ENCODE measurements at places on chromosomes 2 and 18. TPM values are rescaled to one million over a fixed set of nuclear protein-coding genes. Genes with fewer than 3 reads are reported as not detected.

Gene RASGRP3
- total RNA-seq = 49.4 TPM

Gene GALR1
- total RNA-seq = 0.08 TPM

Gene ACMSD
- not detected for total RNA-seq

Gene PUS10
- total RNA-seq = 3.3 TPM

Gene MSGN1
- not detected for total RNA-seq

Gene KIAA2012
- total RNA-seq = not detected

Gene REG3A
- total RNA-seq = not detected

Gene ECEL1
- 0.27 TPM for total RNA-seq

Gene YES1
- 26.2 TPM for total RNA-seq

Gene KCNS3
- 3.7 TPM for total RNA-seq

Gene SLC40A1
- total RNA-seq = 30.3 TPM

Gene DYNAP
- total RNA-seq = not detected

Gene MC4R
- total RNA-seq = not detected

Gene GRHL1
- total RNA-seq = 1.1 TPM

Gene SCN7A
- total RNA-seq = 13.0 TPM

Gene MYL12A
- total RNA-seq = 4,186 TPM

Gene DNAJC5G
- 1.6 TPM for total RNA-seq

Gene RND3
- 46.9 TPM for total RNA-seq

Gene CBLN2
- total RNA-seq = not detected

Gene CPO
- total RNA-seq = not detected

GRCh38 chr18:58887613-58887963 is 22.9 kb downstream of the ZNF532 start:
- peak; percentile 82 for DNase-seq

GRCh38 chr2:10233131-10234012 is 69.3 kb upstream of the HPCAL1 start:
- no peak for DNase-seq

DNA sequence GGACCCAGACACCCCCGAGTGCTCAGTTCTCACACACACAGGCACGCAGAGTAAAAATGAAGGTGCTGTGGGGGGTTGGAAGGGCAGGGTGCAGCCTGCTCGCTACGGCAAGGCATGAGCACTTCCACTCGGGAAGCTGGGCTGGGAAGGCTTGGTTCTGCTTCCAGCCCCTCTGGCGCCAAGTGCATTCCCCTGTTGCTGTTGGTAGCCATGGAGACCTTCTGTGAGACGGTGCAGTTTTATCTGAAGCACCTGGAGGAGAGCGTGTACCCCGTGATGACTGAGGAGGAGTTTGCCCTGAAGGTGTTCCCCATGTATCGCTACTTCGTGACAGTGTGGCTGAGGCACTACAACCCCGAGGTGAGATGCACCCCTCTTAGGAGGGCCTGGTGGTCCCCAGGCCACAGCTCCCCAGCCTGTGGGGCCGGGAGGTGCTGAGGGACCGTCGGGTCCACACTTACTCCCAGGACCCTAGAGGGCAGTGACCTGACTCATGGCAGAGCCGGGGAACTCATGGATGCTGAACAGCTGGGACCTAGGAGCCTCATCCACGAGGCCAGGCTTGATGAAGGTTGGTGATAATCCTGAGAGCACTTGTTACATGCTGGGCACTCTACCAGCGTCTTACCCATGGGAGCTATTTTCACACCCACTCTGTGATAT is 15.5 kb downstream of the MROH2A start:
- DNase-seq = no peak

GRCh38 chr18:13480571-13481255 is 245.6 kb downstream of the FAM210A start:
- no peak for DNase-seq

- no peak for DNase-seq
Measured at GRCh38 chr2:75560768-75561565, at the start of gene EVA1A. Gene EVA1A, minus strand, starts transcription at chr2:75560939. Its CDS starts 42,799 bp downstream, at chr2:75518140.

GRCh38 chr2:201118121-201118960 is 2.4 kb downstream of the CFLAR start:
- peak; percentile 95 for DNase-seq

- peak; percentile 84 for DNase-seq
Measured at GRCh38 chr2:105398336-105399206, at the start of gene FHL2. Gene FHL2, minus strand, starts transcription at chr2:105399051. Its CDS starts 12,535 bp downstream, at chr2:105386516.

GRCh38 chr2:139495851-139496250 is 715.7 kb upstream of the NXPH2 start:
- no peak for DNase-seq

- DNase-seq = no peak
Measured at GRCh38 chr18:54327818-54328217, 29.8 kb downstream of the STARD6 start.

- DNase-seq = no peak
Measured at GRCh38 chr2:19299522-19299921, 58.9 kb downstream of the OSR1 start.

DNA sequence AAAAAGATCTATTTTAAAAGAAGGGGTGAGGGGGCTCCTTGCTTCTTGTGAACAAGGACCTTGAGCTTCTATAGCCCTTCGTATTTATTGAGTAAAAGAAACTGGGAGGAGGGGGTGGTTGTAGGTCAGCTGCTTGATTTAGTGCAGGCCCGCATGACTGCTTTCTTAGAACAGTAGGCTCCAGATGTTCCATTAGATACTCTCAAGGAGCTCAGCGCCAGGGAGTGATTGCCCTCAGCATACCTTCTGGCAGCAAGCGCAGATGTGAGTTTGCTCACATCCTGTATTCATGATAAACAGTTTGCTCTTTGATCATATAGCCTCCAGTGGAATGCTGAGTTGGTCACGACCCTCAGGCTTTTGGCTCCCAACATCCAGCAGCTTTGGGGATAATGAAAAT is 108.9 kb upstream of the XPO1 start:
- peak; percentile 33 for DNase-seq

DNA sequence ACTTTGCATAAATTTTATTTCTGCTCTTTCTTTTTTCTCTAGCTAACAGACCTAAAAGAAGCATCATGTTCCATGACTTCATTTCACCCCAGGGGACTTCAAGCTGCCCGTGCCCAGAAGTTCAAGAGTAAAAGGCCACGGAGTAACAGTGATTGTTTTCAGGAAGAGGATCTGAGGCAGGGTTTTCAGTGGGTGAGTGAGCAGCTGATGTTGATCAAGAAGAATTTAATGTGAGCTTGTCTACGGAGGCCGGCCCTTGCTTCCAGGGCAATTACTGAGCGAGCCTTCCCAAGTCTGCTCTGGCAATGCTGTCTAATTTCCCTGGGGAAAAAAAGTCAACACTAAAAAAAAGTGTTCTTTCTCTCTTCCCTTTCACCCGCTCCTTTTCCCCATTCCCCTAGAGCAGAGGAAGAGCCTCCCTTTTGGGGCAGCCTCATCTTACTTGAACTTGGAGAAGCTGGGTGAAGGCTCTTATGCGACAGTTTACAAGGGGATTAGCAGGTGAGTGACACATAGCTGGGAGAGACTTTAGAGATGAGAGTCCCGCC is 1.2 kb downstream of the CDK15 start:
- no peak for DNase-seq

GRCh38 chr2:232038251-232038880 is 76.9 kb downstream of the DIS3L2 start:
- DNase-seq = no peak

GRCh38 chr2:202848813-202849212 is 22.8 kb downstream of the ICA1L start:
- no peak for DNase-seq

- no peak for DNase-seq
Measured at GRCh38 chr2:892892-893291, 57.8 kb upstream of the SNTG2 start.

- no peak for DNase-seq
Measured at GRCh38 chr2:44801289-44801840, 140.1 kb upstream of the SIX3 start.

DNA sequence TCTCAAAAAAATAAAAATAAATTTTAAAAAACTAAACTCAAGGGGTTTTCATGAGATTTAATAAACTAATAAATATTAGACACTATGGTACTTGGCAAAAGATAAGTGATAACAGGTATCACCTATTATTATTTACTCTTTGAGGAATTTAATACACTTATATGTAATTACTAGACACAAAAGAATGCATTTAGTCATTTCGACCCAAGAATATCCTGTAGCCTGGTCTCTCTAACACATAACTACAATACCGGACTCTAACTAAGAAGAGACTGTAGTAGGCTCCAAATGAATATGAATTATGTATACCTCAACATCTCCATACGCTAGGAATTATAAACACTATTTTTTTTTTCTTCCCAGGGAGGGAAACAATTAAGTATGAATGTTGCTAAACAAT is 850.7 kb downstream of the CPS1 start:
- no peak for DNase-seq

DNA sequence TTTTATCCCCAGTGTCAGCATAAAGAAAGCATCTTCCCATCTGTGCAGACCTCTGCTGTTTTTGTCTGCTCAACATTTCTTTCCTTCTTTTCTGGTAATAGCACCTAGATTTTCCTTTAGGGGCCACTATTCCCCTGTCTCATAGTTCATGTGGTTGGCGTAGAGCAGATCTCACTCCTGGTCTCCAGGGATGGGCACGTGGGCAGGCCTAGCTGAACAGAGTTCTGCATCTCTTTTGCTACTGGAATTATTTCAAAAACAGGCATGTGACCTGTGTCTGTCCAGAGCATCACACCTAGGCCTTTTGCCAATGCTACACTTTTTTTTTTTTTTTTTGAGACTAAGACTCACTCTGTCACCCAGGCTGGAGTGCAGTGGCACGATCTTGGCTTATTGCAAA is 17.7 kb upstream of the ICOS start:
- no peak for DNase-seq

DNA sequence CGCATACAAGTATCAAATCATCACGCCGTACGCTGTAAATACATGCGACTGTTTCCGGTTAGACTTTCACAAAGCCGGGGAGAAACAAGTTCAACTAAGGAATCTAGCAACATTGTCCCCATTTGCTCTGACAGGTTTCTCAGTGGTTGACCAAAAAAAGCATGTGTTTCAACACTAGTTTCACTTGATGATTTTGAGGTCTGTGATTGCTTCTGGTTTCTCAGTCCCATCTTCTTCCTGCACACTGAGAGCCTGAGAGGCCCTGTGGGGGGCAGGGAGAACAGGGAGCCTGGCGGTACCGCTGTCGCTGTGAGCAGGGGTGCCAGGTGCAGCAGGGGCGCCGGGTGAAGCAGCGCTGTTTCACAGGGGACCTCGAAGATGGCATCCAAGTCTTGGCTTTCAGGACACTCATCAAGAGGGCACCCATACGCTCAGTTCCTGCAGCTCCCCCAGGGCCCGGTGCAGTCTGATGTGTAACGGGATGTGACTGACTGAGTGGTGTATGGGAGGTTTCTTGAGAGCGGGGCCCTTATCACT is 270.9 kb downstream of the TWIST2 start:
- DNase-seq = no peak

- DNase-seq = no peak
Measured at GRCh38 chr2:31258351-31258750, 24.4 kb downstream of the EHD3 start.

- no peak for DNase-seq
Measured at GRCh38 chr2:79159030-79159429, 523 bp downstream of the REG3A start.

GRCh38 chr2:443741-444140 is 155.8 kb upstream of the ALKAL2 start:
- no peak for DNase-seq

GRCh38 chr18:57518533-57518932 is 68.0 kb downstream of the FECH start:
- DNase-seq = no peak

- DNase-seq = no peak
Measured at GRCh38 chr2:67013821-67014220, 383.3 kb upstream of the ETAA1 start.

- DNase-seq = no peak
Measured at GRCh38 chr18:3218819-3219218, 949 bp downstream of the MYOM1 start.

DNA sequence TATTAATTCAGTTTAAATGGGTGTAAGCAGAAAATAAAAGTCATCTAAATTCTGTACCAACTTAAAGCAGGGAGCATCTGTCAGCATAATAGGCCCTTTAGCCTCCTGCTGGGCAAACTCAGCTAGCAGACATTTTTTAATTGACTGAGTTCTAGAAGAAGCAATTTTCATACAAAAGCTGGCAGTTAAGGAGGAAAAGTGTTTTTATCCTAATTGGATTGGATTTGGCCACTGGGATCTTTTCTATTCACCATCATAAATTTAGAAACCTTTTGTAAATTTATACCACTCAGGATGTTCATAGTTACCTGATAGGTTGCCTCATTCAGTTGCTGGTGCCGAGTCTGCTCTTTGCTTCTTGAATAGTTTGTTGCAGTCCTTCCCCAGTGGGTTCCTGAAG is 262.7 kb upstream of the FSIP2 start:
- DNase-seq = no peak

DNA sequence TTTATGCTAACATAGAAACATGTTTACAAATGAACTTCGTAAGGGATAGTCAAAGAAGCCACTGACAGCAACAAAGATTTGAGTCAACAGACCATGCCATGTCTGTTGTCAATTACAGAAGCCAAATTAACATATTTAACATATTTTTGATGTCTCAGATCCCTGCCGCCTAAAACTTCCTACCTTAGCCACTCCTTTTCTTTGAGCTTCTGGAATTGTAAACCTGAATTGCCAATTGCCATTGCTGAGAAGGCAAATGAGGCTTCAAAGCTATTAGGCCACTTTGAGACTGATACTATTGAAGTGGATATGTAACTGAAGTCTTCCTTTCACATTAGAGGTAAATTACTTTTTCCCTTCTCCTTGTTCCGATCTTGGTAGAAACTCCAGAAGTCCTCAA is 66.0 kb upstream of the DSEL start:
- no peak for DNase-seq
